ENCODE measurements at places on chromosomes 12 and 14. TPM values are rescaled to one million over a fixed set of nuclear protein-coding genes. Genes with fewer than 3 reads are reported as not detected.
A peak's percentile ranks its signal among the peaks of the same experiment; 100 is the strongest.

The MYF5 gene
- not detected for polyA plus RNA-seq

The B3GNT4 gene
- polyA plus RNA-seq, result not detected

The CLEC1B gene
- not detected for polyA plus RNA-seq

The INHBE gene
- polyA plus RNA-seq, result not detected

The HSPB8 gene
- polyA plus RNA-seq, result not detected

The PARPBP gene
- 2.3 TPM for polyA plus RNA-seq

The A2M gene
- polyA plus RNA-seq, result 1.5 TPM

The CISTR gene
- not detected for polyA plus RNA-seq

The GLIPR1 gene
- 229 TPM for polyA plus RNA-seq

DNA sequence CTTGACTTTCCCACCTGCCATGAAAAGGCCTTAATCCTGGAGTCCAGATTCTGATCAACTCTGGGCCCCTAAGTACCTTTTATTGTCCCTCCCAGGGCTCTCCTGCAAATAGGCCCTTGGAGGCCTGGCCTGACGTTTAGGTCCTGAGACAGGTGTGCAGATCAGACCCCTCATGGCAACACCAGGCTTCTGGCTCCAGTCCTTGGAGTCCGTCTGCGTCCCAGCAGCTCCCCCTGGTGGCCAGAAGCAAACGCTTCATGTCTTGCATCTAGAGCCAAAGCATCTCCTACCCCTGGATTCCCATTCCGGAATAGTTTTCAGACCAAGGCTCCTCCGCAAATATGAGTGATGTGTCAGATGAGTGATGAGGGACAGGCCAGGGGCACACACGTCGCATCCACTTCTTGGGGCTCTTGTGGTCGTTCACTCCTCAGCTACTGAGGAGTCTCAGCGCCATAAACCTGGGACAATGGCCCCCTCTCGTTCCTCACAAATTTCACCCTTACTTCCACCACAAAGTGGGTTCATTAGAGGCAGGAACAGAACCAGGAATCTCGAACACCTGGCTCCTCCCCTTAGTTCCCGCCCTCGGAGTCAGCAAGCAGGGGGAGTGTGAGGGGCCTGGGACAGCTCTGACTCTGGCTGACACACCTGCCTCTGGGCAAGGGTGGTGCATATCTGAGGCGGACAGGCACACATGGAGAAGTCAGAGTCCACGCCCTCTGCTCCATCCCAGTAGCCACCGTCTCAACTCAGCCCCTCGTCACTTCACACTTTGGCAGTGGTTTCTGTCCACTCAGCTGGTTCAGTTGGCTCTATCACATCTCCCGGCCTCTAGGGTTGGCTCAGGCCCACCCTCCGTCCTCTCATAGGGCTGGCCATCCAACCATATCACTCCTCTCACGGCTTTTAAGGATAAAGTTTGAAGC is 77.9 kb upstream of the PWP1 start:
- H3K4me1 ChIP-seq, result no peaks in the 10 kb centered on the region
- no peaks in the 10 kb centered on the region for H3K36me3 ChIP-seq
- DNase-seq, result peak; percentile 67
- no peak overlapping the region for H3K4me3 ChIP-seq
- no peak overlapping the region for H3K27ac ChIP-seq

DNA sequence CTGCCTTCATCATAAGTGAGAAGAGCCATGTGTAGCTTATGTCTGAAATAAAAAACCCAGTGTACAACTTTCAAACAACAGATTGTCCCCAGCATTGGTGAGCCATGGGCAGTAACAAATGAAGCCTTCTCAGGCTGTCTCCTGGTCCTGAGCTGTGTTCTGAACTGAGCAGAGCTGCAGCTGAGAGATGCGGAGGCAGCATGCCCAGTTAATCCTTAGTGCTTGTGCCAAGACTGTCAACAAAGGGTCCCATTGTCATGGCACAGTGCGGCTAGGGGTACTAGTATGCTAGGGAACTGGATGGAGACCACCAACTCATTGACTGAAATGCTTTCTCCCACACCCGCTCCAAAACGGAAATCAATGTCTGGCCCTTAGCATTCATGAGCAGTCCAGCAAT is 154.3 kb downstream of the RMST start:
- H3K4me3 ChIP-seq, result no peak overlapping the region
- no peak overlapping the region for H3K27ac ChIP-seq
- peaks cover 2% of the 10 kb centered on the region for H3K27me3 ChIP-seq
- no peak for DNase-seq

GRCh38 chr14:102565959-102566358 is 26.5 kb upstream of the RCOR1 start:
- H3K4me3 ChIP-seq, result no peak overlapping the region
- H3K36me3 ChIP-seq, result no peaks in the 10 kb centered on the region
- H3K27me3 ChIP-seq, result peaks cover 6% of the 10 kb centered on the region
- no peak for DNase-seq
- peaks cover 14% of the 10 kb centered on the region for H3K4me1 ChIP-seq

- DNase-seq, result no peak
- no peaks in the 10 kb centered on the region for H3K27me3 ChIP-seq
- no peaks in the 10 kb centered on the region for H3K4me1 ChIP-seq
- no peaks in the 10 kb centered on the region for H3K36me3 ChIP-seq
- H3K4me3 ChIP-seq, result no peak overlapping the region
Measured at GRCh38 chr12:95099270-95099790, 25.9 kb upstream of the NR2C1 start.

DNA sequence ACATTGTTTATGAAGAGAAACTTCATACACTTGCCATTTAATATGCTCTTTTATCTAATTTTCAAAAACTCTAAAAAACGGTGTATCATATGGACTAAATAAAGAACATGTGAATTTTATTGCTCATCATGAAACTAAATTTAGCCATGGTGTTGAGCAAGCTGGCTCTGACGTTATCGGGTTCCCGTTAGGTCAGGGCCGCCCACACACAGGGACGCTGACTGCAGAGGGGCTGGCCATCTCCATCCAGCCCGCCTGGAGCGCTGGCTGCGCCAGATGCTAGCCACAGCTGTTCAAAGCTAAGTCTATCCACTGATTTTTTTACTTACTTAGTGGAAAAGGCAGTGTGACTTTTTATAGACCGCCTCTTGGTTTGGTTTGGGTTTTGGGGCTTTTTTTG is 36.5 kb upstream of the DYNC1H1 start:
- H3K27ac ChIP-seq, result peak overlapping the region; percentile 77
- H3K4me3 ChIP-seq, result no peak overlapping the region
- H3K27me3 ChIP-seq, result peaks cover 7% of the 10 kb centered on the region
- peaks cover 18% of the 10 kb centered on the region for H3K36me3 ChIP-seq

GRCh38 chr14:37168721-37169120 is 3.7 kb downstream of the SLC25A21 start:
- no peaks in the 10 kb centered on the region for H3K36me3 ChIP-seq
- H3K27ac ChIP-seq, result no peak overlapping the region
- H3K27me3 ChIP-seq, result no peaks in the 10 kb centered on the region
- no peak overlapping the region for H3K4me3 ChIP-seq

DNA sequence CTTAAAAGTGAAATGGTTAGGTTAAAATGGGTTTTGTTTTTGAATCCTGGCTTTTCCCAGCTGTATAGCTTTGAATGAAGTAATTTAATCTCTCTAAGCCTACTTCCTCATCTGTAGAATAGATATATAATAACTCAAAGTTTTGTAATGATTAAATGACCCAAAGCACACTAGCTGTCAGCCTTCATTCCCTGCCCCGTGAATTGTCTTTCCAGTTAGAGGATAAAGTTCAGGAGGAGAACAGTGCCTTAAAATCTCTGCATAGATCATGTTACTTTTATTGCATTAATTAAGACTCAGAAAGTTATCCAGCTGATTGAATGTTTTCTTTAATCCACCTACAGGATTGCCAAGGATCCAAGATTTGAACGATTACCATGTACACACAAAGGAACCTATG is 19.4 kb downstream of the FCF1 start:
- no peaks in the 10 kb centered on the region for H3K4me1 ChIP-seq
- no peak overlapping the region for H3K4me3 ChIP-seq
- H3K27ac ChIP-seq, result no peak overlapping the region
- DNase-seq, result no peak
- H3K36me3 ChIP-seq, result peaks cover 36% of the 10 kb centered on the region
- no peaks in the 10 kb centered on the region for H3K27me3 ChIP-seq

- H3K4me1 ChIP-seq, result no peaks in the 10 kb centered on the region
- DNase-seq, result no peak
- no peak overlapping the region for H3K4me3 ChIP-seq
Measured at GRCh38 chr14:51119411-51120051, 24.6 kb upstream of the TRIM9 start.

GRCh38 chr14:36517242-36518030 is 2.6 kb downstream of the NKX2-1 start:
- no peak overlapping the region for H3K27ac ChIP-seq
- peaks cover 4% of the 10 kb centered on the region for H3K36me3 ChIP-seq
- DNase-seq, result no peak
- H3K4me1 ChIP-seq, result peaks cover 3% of the 10 kb centered on the region
- H3K4me3 ChIP-seq, result no peak overlapping the region

- peaks cover 79% of the 10 kb centered on the region for H3K4me1 ChIP-seq
- H3K36me3 ChIP-seq, result peaks cover 7% of the 10 kb centered on the region
- peak overlapping the region; percentile 85 for H3K4me3 ChIP-seq
- peak overlapping the region; percentile 100 for H3K27ac ChIP-seq
- peak; percentile 87 for DNase-seq
- H3K27me3 ChIP-seq, result peaks cover 4% of the 10 kb centered on the region
Measured at GRCh38 chr12:94676031-94676641, 25.8 kb upstream of the TMCC3 start.

DNA sequence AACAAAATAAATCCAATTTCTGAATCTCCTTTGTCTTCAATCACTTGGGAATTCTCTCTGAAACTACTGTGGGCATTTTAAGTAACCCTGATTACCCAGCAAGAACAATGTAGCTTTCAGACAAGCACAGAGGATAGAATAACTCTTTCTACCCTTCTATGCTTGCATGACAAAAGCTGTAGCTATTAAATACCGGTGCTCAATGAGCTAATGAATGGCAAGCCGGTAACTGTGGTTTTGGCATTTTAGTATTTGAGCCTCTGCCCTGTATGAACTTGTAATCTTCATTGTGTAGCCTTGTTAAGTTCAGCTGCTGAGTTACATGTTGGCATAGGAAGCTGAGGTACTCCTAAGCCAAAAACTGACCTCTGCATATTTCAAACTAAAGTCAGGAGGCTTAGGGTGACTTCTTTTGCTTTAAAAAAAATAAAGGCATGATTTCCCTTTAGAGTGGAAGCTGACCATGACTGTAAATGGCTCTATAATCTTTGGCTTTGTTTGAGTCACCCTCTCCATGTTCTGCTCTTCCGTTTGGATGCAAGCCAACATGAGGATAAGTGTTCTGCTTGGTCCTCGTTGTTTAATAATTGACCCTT is 171.0 kb upstream of the HIF1A start:
- peaks cover 26% of the 10 kb centered on the region for H3K36me3 ChIP-seq
- H3K27ac ChIP-seq, result peak overlapping the region; percentile 100

GRCh38 chr12:49538510-49539403 is at the start of gene KCNH3:
Gene KCNH3, plus strand, starts transcription at chr12:49539030. Its CDS starts 387 bp downstream, at chr12:49539417.
- H3K36me3 ChIP-seq, result no peaks in the 10 kb centered on the region
- H3K4me3 ChIP-seq, result peak within 1 kb of the TSS; percentile 76
- peaks cover 10% of the 10 kb centered on the region for H3K4me1 ChIP-seq

DNA sequence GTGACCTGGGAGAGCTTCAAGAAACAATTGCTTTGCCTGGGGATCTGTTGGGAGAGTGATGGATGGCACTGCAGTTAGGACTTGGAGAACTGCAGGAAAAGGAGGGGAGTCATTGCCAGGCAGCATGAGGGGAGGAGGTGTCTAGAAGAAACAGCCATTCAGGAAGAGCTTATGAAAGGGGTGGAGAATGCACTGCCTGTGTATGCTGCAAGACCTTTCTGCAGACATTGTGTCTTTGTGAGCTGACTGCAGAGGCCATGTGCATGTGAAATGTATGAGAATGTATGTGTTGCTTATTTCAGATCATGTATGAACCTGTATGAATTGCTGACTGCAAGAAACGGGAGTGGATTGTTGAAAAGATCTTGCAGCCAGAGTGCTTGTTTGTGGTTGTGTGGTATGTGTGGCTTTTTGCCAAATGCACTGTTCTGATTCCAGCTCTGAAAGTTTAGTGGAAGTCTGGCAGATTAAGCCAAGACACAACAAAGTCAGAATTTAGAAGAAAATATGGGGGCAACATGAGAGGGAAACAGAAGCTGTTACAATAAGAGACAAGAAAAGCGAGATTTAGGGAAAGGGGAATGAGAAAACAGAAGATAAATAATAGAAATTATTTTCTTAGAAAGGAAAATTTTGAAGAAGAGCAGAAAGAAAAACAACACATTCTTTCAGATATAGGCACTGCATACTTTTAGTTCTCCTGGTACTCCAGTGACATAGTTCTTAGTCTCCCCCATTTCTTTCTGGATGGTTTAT is 9.8 kb upstream of the RIMKLB start:
- H3K4me1 ChIP-seq, result no peaks in the 10 kb centered on the region
- H3K4me3 ChIP-seq, result no peak overlapping the region
- DNase-seq, result no peak

GRCh38 chr14:104353221-104353920 is 215.0 kb downstream of the KIF26A start:
- no peaks in the 10 kb centered on the region for H3K4me1 ChIP-seq
- no peak for DNase-seq
- no peak overlapping the region for H3K4me3 ChIP-seq
- H3K27ac ChIP-seq, result no peak overlapping the region
- H3K36me3 ChIP-seq, result no peaks in the 10 kb centered on the region
- H3K27me3 ChIP-seq, result peaks cover 3% of the 10 kb centered on the region

GRCh38 chr14:102901633-102902032 is 20.8 kb upstream of the AMN start:
- H3K27ac ChIP-seq, result peak overlapping the region; percentile 45
- peak overlapping the region; percentile 33 for H3K4me3 ChIP-seq
- peaks cover 2% of the 10 kb centered on the region for H3K27me3 ChIP-seq
- H3K36me3 ChIP-seq, result peaks cover 30% of the 10 kb centered on the region
- peaks cover 35% of the 10 kb centered on the region for H3K4me1 ChIP-seq

All from immature natural killer cell (primary cell).